Adrenal gland (tissue), 19 donors: ENCODE measurements at places on chromosomes 12 and 14. TPM values are rescaled to one million over a fixed set of nuclear protein-coding genes. Genes with fewer than 3 reads are reported as not detected.

DNA sequence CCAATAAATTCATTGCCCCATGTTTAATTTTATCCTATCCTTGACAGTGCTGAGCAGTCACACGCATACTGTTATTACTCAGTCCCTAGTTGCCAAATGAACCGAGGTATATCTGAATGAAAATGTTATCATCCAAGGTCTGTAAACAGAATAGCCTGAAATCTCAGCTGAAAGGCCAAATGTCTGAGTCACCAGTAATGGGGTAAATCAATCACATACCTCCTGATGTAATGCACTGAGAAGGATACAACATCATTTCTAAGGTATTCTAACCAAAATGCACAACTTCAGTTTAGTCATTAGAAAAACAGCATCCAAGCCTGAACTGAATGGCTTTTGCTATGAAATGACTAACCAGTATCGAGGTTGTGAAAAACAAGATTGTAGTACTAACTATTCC, 228.6 kb downstream of the DPF3 start:
- H3K27ac ChIP-seq = no peak overlapping the region
- H3K36me3 ChIP-seq = no peaks in the 10 kb centered on the region
- DNase-seq = peak; percentile 27
- no peak overlapping the region for H3K4me3 ChIP-seq

DNA sequence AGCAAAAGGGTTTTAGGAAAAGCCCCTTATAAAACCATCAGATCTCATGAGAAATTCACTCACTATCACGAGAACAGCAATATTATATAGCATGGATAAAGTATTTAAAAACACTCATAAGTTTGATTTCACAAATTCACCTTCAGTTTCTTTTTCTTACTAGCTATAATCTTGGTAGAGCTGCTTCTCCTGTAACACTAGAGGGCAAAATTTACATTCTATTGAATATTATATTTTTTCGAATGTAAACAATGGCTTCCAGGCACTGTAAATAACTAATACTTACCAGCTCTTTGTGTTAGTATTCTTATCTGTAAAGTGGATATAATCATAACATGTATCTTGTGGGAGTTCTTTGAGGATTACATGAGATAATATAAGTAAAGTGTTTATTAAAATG, 259.6 kb downstream of the CCER1 start:
- H3K36me3 ChIP-seq = no peaks in the 10 kb centered on the region
- no peak for DNase-seq
- H3K27me3 ChIP-seq = no peaks in the 10 kb centered on the region
- H3K4me1 ChIP-seq = no peaks in the 10 kb centered on the region
- no peak overlapping the region for H3K4me3 ChIP-seq

DNA sequence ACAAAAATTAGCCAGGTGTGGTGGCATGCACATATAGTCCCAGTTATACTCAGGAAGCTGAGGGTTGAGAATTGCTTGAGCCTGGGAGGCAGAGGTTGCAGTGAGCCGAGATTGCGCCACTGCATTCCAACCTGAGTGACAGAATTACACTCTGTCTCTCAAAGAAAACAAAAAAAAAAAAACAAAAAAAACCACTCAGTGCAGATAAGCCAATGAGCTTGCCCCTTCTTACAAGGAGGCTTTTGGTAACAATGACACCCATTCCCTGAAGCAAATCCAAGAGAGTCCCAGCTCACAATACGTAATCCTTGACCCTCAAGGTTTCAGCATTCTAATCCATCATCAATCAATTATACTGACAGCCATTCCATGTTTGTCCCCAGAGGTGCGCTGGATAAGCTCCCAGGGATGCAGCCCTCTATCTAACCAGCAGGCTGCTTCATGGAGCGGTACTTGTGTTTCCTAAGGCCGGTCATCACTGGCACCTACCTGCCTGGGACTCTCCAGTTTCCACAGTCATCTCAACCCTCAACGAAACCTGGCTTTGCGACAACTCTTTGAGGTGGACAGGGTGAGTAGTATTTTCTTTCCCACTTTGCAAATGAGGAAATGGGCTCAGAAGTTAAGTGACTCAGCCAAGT, 12.4 kb downstream of the GCN1 start:
- H3K27ac ChIP-seq = peak overlapping the region; percentile 56
- peak; percentile 78 for DNase-seq

DNA sequence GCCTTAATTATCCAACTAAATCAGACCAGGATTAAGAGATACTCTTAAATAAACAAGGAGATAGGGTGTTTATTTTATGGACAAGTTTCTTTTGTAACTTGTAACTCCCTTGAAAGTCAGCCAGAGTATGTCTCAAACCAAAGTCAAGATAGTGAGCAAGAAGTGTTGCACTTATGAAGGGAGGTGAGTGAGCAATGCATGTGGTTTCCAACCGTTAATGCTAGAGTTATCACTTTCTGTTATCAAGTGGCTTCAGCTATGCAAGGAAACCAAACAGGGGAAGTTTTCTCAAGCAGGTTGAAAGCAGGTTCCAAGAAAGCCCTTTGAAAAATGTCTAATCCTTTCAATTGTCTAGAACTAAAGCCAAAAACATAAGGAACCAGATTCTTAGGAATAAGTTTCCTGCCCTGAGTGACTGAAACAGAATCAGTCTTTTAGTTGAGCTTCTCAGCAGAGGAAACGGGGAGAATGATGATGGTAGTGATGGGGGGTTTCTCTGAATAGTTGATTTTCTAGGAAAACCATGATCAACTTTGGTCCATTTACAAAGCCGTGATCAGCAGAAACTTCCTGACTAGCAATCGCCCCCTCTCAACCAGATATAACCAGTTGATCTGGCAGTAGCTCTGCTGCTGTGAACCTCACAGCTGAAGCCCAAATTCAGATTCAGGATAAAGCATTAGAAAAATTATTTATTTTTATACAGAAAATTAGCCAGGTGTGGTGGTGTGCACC, 128.4 kb downstream of the DAD1 start:
- H3K27me3 ChIP-seq = no peaks in the 10 kb centered on the region
- H3K36me3 ChIP-seq = no peaks in the 10 kb centered on the region
- no peak for DNase-seq
- H3K4me3 ChIP-seq = no peak overlapping the region
- no peak overlapping the region for H3K27ac ChIP-seq

Gene C14orf132
- 21.2 TPM for polyA plus RNA-seq
